ENCODE measurements at places on chromosomes 5 and 9. TPM values are rescaled to one million over a fixed set of nuclear protein-coding genes. Genes with fewer than 3 reads are reported as not detected.

PCDHB7 gene
- total RNA-seq, result 0.40 TPM

GAS1 gene
- 0.13 TPM for total RNA-seq

IFNA7 gene
- total RNA-seq, result not detected

SLC34A3 gene
- total RNA-seq, result not detected

SERF1B gene
- 41.0 TPM for total RNA-seq
